ENCODE measurements at places on chromosomes 16 and 17. TPM values are rescaled to one million over a fixed set of nuclear protein-coding genes. Genes with fewer than 3 reads are reported as not detected.

Gene ROGDI
- total RNA-seq: 12.1 TPM

DNA sequence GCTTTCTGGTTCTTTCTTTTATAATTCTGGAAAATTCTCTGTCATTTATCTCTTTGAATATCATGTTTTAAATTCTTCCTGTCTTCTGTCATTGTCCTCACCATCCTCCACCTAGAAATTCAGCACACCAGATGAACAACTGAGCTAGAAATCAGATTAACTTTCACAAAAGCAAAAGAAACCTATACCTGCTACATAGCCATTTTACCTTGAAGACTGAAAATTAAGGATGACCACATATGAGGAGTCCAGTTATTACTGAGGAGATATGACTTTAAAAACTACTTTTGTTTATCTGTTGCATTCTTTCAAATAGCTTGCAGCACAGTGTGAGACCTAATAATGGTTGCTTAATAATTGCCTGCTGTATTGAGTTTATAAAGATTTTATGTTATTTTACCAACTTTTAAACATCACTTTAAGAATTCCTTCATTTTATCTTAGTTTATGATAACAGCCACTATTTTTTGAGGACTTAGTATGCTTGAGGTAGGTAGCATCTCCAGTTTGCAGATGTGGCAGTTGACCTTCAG is 104.3 kb downstream of the BCAS3 start:
- DNase-seq: no peak

- DNase-seq: no peak
These were observed 67.5 kb downstream of the GPRC5B start for GRCh38 chr16:19817122-19817521.

GRCh38 chr17:48123776-48124388 is 16.3 kb downstream of the SNX11 start:
- no peak for DNase-seq

- DNase-seq: no peak
These were observed 126.8 kb downstream of the CACNG3 start for GRCh38 chr16:24382762-24383407.

GRCh38 chr17:83085103-83085502 is 5.7 kb downstream of the METRNL start:
- no peak for DNase-seq

Gene RND2
- total RNA-seq: 0.32 TPM

DNA sequence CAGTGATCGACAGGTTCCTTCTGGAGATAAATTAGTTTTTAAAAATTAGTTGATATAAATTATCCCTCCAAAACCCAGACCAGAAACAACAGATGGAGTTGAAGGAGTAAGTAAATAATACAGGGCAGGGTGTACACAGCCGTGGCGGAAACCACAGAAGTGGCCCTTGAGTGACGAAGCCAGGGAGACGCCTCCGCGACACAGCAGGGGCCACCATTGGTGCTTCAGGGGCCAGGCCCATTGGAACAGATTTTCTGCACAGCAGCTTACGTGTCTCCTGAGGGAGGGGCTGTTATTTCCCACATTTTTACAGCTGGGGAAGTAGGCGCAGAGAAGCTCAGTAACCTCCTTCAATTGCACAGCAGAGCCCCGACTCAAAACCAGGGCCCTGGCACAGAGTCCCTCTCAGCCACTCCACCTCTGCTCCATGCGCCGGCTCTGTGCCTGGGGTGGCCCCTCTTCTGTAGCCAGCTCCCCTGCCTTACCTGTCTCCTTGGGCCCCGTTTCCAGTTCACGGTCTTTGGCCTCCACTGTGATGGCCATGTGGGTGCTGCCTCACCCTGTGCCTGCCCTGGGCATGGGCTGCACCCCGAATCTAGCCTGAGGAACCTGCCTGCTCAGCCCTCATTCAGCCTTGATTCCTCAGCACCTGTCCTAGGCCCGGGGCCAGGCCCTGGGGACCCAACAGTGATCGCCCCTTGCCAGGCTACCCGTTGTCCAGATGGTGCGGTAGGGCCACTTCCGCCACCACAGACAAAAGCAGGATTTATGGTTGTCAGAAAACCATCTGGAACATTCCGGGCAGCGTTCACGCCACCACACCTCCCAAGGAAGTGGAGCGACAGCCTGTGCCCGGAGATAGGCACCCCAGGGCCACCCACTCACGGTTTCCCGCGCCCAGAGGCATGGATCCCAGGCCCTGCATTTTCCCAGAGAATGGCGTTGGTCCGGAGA is 128.5 kb upstream of the GSE1 start:
- DNase-seq: no peak

GRCh38 chr16:16175296-16175695 is 48.0 kb downstream of the ABCC6 start:
- no peak for DNase-seq

- DNase-seq: no peak
These were observed 27.7 kb downstream of the GINS2 start for GRCh38 chr16:85660843-85661739.

DNA sequence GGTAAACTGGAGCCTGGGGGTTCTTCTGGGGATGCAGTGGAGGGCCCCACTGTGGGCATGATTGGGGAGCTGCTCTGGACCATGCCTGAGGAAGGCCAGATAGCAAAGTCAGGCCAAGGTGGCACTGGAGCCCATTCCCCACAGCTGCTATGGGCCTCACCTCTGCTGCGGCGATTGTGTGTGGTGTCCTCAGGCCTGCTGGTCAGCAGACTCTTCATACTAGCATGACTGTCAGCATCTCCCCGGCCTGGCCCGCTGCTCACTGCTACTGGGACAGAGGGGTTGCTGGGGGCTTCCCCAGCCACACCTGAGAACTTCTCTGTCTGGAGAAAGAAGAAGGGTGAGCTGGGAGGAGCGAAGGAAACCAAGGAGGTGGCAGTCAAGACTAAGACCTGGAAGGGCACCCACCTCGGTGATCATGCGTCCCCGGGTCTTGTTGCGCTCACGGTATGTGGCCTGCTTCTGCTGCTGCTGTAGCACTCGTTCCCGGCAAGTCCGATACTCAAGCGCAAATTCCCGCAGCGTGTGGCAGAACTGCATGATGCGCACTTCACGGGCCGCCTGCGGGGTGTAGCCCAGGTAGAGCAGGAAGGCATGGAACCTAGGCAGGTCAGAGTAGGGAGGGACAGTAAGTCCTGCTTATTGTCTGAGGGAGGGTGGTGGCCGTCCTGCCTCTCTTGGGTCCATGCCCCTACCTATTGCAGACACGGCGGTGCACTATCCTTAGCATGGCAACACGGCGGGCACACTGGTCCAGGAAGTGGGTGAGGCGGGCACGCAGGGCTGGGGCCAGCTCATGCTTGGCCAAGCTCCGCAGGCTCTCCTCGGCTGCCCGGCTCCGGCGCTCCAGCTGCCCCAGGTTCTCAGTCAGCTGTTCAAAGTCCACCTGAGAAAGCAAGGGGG is 3.2 kb downstream of the TMEM208 start:
- no peak for DNase-seq

- no peak for DNase-seq
These were observed 82.3 kb downstream of the RTN4RL1 start for GRCh38 chr17:1942666-1943435.

DNA sequence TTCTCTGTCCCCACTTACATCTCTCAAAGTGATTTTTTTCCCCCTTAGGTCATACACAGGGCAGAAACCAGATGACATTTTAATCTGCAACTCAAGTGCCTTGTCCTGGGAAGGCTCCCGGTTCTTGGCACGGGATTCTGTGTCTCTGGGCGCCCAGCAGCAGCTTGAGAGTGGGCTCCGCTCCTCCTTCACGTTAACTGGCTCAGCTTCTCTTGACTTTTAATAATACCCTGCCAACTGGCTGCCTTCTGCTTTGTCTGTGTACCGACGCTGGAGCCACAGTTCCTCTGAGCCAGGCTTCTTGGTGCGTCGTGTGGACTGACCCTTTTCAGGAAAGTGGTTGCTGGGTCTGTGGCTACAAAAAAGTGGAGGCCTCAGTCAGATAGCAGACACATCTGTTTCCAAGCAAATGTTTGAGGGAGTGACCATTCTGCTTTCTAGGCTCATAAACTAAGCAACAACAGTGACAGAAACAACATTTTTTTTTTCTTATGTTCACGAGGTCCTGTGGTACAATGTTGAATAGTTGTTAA is 64.9 kb downstream of the IRF8 start:
- no peak for DNase-seq

GRCh38 chr16:19130852-19131824 is 17.4 kb downstream of the ITPRIPL2 start:
- no peak for DNase-seq

Gene ABCC3
- total RNA-seq: 1.5 TPM

DNA sequence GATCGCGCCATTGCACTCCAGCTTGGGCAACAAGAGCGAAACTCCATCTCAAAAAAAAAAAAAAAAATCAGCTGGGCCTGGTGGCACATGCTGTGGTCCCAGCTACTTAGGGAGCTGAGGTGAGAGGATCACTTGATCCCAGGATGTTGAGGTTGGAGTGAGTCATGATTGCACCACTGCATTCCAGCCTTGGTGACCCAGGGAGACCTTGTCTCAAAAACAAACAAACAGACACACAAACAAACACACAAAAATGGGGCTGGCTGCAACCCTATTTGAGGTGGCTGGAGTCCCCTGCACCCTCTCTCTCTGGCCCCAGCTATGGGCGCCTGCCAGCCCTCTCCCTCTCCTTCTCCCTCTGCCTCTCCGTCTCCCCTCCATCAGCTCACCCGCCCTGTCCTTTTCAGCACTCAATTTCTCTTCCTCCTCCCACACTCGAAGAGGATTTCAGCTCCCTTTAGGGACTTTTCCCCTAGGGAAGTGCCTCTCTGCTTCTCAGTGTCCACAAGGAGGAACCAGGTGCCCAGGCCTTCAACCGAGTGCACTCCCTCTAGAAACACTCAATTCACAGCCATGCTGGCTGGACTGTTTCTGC is 17.5 kb upstream of the TFAP4 start:
- no peak for DNase-seq

- DNase-seq: peak; percentile 85
These were observed 264.2 kb downstream of the SEC14L1 start for GRCh38 chr17:77404812-77405581.

Gene CSH2
- not detected for total RNA-seq

- DNase-seq: no peak
These were observed 55.7 kb downstream of the SOX9 start for GRCh38 chr17:72176516-72176851.

GRCh38 chr16:88785106-88785924 is at the start of gene PIEZO1:
Gene PIEZO1 (minus strand): TSS chr16:88785220. CDS start chr16:88784964, 256 bp downstream.
- peak; percentile 83 for DNase-seq

DNA sequence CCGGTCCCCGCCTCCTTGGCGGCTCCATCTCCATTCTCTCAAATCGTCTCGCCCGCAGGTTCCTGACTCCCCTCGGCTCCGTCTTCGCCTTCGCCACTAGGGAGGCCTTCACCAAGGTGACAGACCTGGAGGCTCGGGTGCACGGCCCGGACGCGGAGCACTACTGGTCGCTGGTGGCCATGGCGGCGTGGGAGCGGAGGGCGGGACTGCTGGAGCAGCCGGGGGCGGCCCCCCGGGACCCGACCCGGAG is 862 bp downstream of the GLTPD2 start:
- DNase-seq: no peak

Gene EFNB3
- not detected for total RNA-seq

- DNase-seq: no peak
These were observed 1.1 kb upstream of the FAM20A start for GRCh38 chr17:68602289-68602688.
